ENCODE measurements at places on chromosomes 12 and 14. TPM values are rescaled to one million over a fixed set of nuclear protein-coding genes. Genes with fewer than 3 reads are reported as not detected.

The RNASE12 gene
- total RNA-seq = not detected

The OGFOD2 gene
- total RNA-seq = 5.0 TPM

The ISM2 gene
- 0.45 TPM for total RNA-seq

The ANKRD33 gene
- total RNA-seq = 0.09 TPM

The SUSD6 gene
- 11.5 TPM for total RNA-seq

The HCAR2 gene
- total RNA-seq = 1.7 TPM

The SLC7A8 gene
- total RNA-seq = 12.1 TPM

The SERPINA9 gene
- not detected for total RNA-seq

The ADAM20 gene
- 7.1 TPM for total RNA-seq

DNA sequence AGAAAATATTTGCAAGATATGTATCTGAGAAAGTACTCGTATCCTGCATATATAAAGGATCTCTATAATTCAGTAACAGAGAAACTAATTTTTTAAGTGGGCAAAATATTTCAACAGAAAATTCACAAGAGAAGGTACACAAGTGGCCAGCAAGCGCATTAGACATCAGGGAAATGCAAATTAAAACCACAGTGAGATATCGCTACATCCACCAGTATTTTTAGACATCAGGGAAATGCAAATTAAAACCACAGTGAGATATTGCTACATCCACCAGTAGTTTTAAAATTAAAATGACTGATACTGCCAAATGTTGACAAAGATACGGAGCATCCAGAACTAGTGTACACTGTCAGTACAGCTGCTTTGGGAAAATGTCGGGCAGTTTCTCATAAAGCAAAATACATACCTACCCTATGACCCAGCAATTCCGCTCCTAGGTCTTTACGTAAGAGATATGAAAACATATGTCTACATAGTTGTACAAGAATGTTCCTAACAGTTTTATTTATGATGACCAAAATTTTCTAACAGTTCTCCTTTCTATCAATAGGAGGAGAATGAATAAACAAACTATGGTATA lies 2.8 kb upstream of the KCNK13 start:
- DNase-seq = no peak

- no peak for DNase-seq
Observed at GRCh38 chr12:122096591-122097149, 18.1 kb downstream of the MLXIP start.

GRCh38 chr12:120866108-120866507 lies 38.0 kb downstream of the SPPL3 start:
- DNase-seq = no peak

- no peak for DNase-seq
Observed at GRCh38 chr12:70353780-70354660, 12.1 kb upstream of the KCNMB4 start.

- DNase-seq = no peak
Observed at GRCh38 chr12:56469007-56469930, 891 bp downstream of the SPRYD4 start.

GRCh38 chr12:46549527-46550265 lies 177.1 kb upstream of the SLC38A2 start:
- DNase-seq = no peak

DNA sequence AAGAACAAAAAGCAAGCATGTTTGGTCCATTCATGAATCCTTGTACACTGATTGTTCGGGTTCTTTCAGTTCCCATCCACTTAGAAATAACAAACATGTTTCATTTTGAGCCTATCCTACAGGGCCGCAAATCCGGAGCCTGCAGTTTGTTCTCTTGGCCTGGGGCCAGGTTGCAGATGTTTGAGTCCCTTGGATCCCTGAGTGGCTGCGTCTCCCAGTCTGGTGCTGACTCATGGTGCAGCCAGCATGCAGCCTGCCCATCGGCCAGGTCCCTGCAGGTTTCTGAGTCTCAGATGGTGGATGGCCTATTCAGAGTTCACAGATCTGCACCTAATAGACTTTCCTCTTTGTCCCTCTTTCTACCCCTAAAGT lies 1.9 kb upstream of the DYNC1H1 start:
- no peak for DNase-seq

GRCh38 chr14:102508774-102509745 lies 516 bp downstream of the ANKRD9 start:
- DNase-seq = peak; percentile 65

GRCh38 chr12:57877876-57878275 lies 31.3 kb upstream of the CTDSP2 start:
- no peak for DNase-seq

- no peak for DNase-seq
Observed at GRCh38 chr14:61646366-61647116, 48.8 kb upstream of the HIF1A start.

DNA sequence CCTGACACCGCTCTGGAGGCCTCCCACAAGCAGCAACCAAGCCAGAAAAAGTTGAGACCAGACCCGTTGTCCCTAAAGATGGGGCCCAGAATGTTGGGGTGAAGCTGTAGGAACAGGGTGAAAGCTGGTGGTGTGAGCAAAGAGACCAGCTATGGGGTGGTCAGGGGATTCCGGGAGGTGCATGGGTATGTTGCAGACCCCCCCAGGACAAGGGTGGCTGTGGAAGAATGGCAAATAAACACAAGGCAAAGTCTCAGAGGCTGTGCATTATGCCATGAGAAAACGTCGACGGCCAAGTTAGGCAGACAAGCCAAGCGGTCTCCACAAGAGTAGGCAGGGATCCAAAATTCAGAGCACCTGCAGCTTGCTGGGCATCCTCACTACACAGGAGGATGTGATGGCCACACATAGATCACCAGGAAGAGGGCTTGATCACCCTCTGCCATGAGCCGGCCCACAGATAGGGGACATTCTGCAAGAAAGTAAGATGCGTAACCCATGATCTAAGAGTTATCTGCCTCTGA lies 58.8 kb upstream of the KCNA1 start:
- peak; percentile 64 for DNase-seq

GRCh38 chr14:90281756-90282155 lies 25.4 kb downstream of the PSMC1 start:
- no peak for DNase-seq

DNA sequence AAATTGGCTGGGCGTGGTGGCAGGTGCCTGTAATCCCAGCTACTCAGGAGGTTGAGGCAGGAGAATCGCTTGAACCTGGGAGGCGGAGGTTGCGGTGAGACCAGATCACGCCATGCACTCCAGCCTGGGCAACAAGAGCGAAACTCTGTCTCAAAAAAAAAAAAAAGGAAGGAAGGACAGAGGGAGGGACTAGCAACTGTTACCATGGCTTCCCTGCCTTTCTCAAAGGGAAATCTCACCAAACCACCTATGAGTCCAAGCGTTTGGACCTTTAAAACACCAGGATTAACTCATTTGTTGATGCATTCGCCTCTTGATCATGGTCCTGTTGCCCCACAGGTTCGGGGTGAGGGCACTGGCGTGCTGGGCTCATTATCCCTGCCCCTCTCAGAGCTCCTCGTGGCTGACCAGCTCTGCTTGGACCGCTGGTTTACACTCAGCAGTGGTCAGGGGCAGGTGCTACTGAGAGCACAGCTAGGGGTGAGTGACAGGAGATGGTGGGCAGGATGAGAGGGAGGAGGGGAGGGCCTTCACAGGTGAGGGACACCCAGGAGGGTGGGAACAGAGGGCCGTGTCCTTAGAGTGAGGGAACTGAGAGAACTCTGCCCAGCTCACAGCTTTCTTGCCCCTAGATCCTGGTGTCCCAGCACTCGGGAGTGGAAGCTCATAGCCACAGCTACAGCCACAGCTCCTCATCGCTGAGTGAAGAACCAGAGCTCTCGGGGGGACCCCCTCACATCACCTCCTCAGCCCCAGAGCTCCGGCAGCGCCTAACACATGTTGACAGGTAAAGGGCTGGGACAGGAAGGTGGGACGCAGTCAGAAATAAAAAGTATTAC lies 10.2 kb upstream of the MYL6B start:
- no peak for DNase-seq

DNA sequence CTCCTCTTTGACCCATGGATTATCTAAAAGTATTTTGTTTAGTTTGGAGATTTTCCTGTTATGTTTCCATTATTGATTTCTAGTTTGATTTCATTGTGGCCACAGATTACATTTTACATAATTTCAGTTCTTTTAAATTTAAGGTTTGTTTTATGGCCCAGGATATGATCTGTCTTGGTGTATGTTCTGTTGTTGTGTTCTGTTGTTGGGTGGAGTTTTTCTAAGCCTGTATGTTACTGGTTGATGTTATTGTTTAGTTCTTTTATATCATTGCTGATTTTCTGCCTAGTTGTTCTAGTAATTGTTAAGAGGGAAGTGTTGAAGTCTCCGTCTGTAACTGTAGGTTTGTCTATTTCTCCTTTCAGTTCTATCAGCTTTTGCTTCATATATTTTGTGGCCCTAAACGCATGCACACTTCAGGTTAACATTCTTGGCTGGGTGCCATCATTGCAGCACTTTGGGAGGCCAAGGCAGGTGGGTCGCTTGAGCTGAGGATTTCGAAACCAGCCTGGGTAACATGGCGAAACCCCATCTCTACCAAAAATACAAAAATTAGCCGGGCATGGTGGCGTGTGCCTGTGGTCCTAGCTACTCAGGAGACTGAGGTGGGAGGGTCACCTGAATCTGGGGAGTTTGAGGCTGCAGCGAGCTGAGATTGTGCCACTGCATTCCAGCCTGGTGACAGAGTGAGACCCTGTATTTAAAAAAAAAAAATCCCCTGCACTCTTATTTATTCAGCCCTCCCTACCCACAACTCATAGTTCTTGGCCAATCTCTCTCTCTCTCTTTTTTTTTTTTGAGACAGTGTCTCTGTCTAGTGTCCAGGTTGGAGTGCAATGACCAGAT lies 28.1 kb upstream of the CFL2 start:
- DNase-seq = no peak

DNA sequence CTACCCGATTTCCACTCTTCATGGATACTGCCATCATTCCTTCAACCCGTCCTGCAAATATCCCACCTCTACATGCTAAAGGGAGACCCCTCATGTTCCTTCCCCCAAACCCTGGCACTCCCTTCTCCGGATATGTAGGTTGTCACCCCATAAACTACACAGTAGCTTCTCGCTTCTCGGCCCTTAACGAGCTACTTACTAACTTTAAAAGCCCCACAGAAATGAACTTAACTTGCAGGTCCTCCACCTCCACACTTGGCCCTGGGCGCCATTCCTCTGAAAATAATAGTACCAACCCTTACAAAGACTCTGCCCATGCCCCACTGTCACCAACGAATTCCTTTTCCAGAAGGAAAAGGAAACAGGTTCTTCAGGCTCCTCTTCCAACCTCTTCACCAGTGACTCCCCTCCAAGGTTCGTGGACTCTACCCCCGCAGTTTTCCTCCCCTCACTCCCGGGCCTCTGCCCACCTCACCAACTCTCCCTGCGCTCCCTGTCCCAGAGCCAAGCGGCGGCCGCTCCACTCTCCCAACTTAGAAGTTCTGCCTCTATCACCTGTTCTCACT lies 1.2 kb downstream of the SPPL3 start:
- no peak for DNase-seq
